PC-3 (cell line): ENCODE measurements at places on chromosomes 13 and 19.
A peak's percentile ranks its signal among the peaks of the same experiment; 100 is the strongest.

DNA sequence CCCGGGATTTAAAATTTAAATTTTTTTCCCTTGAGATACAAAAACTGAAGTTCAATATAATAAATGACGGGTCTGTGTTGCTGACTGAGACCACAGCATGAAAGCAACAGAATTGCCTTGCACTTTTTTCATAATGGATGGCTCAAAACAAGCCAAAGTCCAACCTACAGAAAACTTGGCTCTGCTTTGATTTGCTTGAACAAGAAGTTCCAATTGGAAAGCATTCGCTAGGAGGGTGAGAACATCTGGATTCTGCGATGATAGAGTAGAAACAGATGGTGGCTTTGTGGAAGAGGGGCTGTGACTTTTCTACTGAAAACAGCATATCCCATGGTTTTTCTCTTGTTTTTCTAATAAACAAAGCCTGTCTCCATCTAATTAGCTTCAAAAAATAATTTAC is 46.4 kb downstream of the THSD1 start:
- no peak for DNase-seq

- DNase-seq, result no peak
These were observed 696.6 kb downstream of the LIG4 start for GRCh38 chr13:107518780-107519179.

GRCh38 chr13:103614761-103615160 is 548.5 kb upstream of the SLC10A2 start:
- no peak for DNase-seq

- no peak for DNase-seq
These were observed 257.8 kb upstream of the IPO5 start for GRCh38 chr13:97695684-97696083.

DNA sequence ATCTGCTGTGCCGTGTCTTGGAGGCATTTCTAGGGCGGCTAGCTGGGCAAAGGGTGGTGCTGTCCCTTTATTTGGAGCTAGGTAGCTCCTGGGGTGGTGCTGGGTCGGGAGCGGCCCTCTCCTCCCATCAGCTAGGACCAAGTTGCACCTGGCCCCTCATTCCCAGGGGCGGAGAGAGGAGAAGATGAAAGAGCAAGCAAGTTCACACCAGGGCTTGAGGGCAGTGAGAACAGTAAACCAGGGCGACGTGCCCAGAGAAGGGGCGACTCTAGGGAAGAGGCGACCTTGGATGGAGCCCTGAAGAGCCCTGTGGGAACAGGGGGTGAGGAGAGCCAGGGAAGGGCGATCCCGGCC is 17.0 kb upstream of the KCNN1 start:
- peak; percentile 14 for DNase-seq

DNA sequence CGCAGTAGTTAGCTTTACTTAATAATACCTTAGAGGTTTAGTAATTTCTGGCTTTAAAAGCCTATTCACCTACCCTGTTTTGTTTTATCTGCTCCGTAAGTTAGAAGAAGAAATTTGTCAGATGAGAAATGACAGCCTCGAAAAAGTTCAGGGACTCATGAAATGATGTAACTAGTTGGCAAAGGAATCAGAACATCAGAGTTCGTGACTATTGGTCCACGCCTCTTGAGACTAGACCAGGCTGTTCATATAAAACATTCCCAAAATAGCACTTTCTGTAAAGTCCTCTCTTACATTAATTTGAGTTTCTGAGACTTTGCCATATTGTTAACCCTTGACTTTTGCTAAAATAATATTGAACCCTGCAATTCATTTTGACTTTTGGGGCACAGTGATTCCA is 92.0 kb downstream of the HS6ST3 start:
- no peak for DNase-seq

GRCh38 chr13:39760521-39760920 is 105.1 kb downstream of the COG6 start:
- no peak for DNase-seq

- no peak for DNase-seq
These were observed at the start of gene CDC42EP5 for GRCh38 chr19:54473071-54473891. CDC42EP5 (minus strand) TSS chr19:54473296; CDS start chr19:54465547, 7,749 bp downstream.
